ENCODE measurements at places on chromosomes 11 and 22. TPM values are rescaled to one million over a fixed set of nuclear protein-coding genes. Genes with fewer than 3 reads are reported as not detected.

DNA sequence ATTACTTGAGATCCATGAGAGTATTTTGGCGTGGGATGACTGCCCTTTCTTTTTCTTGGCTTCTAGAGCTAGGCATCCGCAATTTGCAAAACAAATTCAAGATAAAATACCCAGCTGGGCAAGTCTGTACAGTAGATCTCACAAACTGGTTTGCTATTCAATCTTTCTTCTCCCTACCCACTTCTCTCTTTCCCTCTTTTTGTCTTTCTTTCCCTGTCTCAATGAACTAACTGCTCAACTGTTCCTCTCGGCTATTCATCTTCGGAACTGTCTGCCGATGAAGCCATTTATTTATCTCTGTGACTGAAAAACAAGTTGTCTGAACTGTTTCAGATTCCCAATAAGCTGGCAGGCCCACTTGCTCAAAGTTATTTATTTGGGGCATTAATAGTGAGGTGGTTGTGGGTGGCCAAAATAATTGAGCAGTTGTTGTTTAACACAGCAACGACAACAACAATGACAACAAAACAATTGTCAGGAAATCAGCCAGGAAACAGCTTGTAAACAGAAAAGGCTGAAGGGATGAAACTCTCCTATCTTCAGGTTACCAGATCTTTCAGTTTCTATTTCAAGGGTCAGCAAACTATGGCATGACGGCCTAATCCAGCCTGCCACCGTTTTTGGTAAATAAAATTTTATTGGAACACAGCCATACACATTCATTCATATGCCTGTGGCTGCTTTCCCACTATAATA is 76.0 kb upstream of the MTMR2 start:
- DNase-seq: no peak

GRCh38 chr11:11486002-11486401 is 133.0 kb upstream of the CSNK2A3 start:
- no peak for DNase-seq

GRCh38 chr11:60891103-60891741 is 15.2 kb downstream of the PRPF19 start:
- DNase-seq: no peak

GRCh38 chr11:75938543-75938942 is 123.5 kb downstream of the UVRAG start:
- DNase-seq: peak; percentile 20

RNF169 gene
- 16.4 TPM for total RNA-seq

GRCh38 chr11:3058753-3059664 is 1.8 kb upstream of the CARS1 start:
- DNase-seq: peak; percentile 90

INS gene
- total RNA-seq: not detected

Data from bronchial epithelial cell (primary cell).